LHCN-M2 (cell line): ENCODE measurements at places on chromosomes 1 and 21. TPM values are rescaled to one million over a fixed set of nuclear protein-coding genes. Genes with fewer than 3 reads are reported as not detected.

ICOSLG gene
- total RNA-seq = under 0.01 TPM in 1 of 2 replicates, not detected in the other

SH3D21 gene
- 2.6 and 3.3 TPM in 2 replicates for total RNA-seq

LMX1A gene
- not detected in 2 replicates for total RNA-seq

MYBPH gene
- 2.8 and 13.7 TPM in 2 replicates for total RNA-seq

C1orf94 gene
- not detected in 2 replicates for total RNA-seq

HES5 gene
- not detected in 2 replicates for total RNA-seq

DNA sequence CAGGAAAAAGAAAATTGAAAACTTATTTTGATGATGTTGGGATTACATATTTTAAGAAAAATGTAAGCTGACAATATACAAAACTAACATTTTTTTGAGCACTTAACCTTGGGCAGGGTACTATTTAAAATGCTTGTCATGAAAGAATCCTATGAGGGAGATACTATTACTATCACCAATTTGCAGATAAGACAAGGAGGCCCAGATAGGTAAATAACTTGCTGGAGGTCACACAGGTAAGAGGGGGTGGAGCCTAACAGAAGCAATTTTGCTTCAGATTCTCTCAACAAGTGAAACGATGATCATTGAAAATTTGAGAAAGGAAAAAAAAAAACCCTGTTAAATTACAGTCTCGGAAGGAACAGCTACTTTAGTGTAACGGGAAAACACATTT lies 1.2 kb downstream of the GART start:
- no peak for DNase-seq

- no peak for DNase-seq
Observed at GRCh38 chr21:26365849-26366248, 195.3 kb upstream of the APP start.

DNA sequence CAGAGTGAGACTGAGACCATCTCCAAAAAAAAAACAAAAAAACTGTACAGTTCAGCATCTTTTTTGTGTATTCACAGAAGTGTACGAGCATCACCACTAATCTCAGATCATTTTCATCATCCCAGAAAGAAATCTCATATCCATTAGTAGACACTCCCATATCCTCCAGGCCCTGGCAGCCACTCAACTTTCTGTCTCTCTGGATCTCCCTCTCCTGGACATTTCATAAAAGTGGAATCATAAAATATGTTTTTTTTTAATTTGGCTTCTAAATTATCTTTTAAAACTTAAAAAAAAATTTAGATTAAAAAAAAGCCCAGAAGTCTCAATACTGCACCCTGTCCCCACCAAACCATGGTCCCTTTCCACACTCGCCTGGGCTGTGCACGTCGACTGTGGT lies 22.1 kb downstream of the RIPPLY3 start:
- DNase-seq = peak; percentile 26

GRCh38 chr21:28151758-28152157 lies 840.9 kb downstream of the LTN1 start:
- no peak for DNase-seq

DNA sequence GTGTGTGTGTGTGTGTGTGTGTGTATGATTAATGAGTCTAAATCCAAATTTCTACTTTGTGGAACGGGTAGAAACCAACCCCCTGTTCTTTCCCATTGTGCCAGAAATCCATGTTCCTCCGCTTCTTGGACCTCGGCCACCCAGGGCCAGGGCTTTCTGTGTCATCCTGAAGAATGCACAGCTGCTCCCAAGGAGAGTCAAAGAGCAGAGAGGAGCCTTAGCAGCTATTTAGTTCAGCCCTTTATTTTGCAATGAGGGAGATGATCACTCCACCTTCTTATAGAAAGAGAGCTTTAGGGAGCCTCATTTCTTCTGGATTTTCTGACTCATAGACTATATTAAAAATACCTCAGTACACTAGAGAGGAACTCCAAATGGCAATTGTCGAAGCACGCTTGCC lies 489.3 kb upstream of the VAMP3 start:
- peak; percentile 97 for DNase-seq

DNA sequence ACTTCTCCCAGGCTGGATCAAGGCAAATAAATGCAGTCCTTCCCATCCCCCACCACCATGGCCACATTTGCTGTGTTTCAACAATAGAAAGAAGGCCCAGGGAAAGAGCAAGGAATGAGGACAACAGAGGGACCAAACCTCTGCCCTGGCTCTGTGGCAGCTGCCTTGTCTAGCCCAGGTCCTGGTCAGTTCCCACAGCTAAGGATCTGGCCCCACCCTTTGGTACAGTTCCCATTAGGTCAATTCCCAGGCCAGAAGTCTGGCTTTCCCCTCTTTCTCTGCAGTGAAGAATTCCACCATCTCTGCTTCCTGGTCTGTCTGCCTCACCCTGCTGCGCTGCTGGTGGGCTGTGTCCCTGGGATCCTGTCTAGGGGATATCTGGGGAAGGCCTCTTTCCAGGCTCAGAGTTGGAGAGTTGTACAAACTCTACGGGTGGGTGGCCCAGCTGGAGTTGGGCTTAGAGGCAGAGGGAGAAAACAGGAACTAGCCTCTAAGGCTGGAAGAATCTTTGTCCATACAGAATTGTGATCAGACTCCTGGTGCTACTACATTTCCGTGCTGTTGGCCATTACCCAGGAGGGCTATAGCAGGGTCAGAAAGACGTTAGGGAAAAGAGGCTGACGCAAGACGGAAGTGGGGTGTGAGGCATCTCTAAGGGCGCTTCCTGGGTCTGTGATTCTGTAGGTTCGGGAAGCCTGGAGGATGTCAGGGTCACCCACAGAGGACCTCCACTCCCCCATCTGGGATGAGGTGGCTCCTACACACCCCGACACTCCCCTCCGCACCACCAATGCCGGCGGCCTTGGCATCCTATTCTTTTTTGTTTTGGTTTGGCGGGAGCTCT lies 953 bp upstream of the NDUFS2 start:
- peak; percentile 54 for DNase-seq

DNA sequence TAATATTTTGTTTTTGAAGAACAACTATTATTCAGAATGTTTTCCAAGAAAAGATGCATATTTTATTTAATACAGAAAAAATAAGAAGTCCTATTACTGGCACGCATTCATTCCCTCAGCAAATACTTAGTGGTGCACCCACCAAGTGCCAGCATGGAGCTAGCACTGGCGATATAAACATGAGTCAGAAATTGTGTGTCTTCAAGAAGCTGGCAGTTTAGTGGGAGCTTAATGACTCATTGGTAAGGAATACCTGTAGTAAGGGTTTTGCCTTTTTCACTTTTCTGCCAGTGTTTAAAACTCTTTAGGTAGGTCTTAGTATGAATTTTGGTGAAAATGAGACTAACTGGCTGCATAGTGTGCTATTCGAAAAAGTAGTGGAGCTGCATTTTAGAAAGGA lies 6.3 kb downstream of the MAGI3 start:
- DNase-seq = peak; percentile 75

GRCh38 chr1:27931759-27932158 lies 3.0 kb upstream of the SMPDL3B start:
- DNase-seq = no peak

- DNase-seq = no peak
Observed at GRCh38 chr1:184387069-184387475, 243 bp downstream of the C1orf21 start.

- DNase-seq = peak; percentile 37
Observed at GRCh38 chr1:178867670-178868069, 3.2 kb downstream of the ANGPTL1 start.

DNA sequence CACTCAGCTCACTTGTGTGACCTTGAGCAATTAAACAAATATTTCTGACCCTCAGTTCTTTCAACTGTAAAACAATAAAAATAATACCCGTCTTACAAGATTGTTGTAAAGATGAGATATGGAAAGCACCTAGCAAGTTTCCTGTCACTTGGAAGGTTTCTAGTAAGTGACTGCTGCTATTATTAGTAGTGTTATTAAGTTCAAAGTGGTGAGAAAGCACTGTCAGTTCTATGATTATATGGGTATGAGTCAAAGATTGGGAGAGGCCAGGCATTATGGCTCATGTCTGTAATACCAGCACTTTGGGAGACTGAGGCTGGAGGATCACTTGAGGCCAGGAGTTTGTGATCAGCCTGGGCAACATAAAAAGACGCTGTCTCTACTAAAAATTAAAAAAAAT lies 145.4 kb downstream of the C1orf21 start:
- DNase-seq = no peak
